ENCODE measurements at places on chromosomes 1 and 21.

GRCh38 chr1:76503736-76504135 is 363.5 kb upstream of the ST6GALNAC5 start:
- no peak for DNase-seq

DNA sequence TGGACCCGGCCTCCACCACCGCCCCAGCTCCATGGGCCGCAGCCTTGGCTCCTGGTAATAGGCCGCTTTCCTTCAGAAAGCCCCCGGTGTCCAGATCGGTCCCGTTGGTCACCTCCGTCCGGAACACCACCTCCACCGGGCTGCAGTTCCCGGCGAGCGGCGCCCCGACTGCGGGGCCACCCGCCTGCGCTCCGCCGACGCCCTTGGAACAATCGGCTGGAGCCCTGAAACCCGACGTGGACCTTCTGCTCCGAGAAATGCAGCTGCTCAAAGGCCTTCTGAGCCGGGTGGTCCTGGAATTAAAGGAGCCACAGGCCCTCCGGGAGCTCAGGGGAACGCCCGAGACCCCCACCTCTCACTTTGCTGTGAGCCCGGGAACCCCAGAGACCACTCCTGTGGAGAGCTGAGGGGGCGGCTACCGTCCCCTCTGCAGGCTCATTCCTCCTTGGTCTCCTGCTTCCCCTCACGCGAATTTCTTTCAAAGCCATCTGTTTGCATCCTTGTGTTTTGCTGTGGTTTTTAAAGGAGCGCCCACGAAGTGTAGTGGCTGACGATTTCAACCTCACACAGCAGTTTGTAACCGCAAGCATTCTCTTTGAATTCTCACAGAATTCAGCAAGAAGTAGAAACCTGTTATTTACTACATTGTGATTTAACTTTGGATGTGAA is 6.0 kb downstream of the FCRLB start:
- DNase-seq, result no peak

- no peak for DNase-seq
Observed at GRCh38 chr1:8527941-8528340, 210.0 kb downstream of the SLC45A1 start.

DNA sequence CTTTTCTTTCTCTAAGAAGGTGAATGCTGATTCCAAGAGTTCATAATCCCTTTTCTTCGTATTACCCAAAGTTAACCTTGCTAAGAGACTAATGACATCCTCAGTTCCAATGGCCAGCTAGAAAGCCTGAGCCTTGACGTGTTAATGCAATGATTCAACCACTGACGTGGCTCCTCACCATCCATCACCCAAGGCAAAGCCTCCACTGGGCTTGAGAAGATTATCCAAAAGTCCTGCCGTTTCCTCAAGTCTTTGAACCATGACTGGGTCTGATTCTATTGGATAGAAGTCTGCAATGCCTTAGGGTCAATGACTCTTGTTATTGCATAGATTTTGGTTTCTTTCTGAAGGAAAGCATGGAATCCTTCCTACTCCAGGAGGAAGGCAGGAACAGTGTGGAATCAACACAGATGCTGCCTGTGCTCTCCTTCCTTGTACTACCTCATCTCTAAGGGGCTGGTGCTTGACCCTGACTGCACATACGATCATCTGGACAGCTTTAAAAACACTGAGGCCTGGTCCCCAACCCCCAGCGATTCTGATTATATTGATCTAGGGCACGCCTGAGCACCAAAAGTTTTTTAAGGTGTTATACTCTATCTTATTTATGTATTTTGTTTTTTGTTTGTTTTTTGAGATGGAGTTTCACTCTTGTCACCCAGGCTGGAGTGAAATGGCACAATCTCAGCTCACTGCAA is 69.3 kb upstream of the ANGPTL1 start:
- DNase-seq, result no peak
